C1 segment of cervical spinal cord (tissue), 14 donors: ENCODE measurements at places on chromosomes 5 and 9.

DNA sequence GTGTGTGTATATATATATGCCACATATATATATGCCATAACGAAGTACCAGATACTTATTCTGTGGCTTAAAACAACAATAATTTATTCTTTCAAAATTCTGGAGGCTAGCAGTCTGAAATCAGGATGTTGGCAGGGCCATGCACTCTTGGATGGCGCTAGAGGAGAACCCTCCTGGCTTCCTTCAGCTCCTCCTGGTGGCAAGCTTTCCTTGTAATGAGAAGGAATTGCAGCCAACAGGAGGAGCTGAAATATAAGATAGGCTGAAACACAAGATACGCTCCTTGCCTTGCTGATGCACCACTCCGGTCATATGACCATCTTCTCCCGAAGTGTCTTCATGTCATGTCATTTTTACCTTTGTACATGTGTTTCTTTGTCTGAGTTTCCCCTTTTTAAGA is 368.1 kb upstream of the CTNND2 start:
- no peak for DNase-seq

GRCh38 chr9:95181226-95181818 is 136.2 kb downstream of the FANCC start:
- no peak for DNase-seq

DNA sequence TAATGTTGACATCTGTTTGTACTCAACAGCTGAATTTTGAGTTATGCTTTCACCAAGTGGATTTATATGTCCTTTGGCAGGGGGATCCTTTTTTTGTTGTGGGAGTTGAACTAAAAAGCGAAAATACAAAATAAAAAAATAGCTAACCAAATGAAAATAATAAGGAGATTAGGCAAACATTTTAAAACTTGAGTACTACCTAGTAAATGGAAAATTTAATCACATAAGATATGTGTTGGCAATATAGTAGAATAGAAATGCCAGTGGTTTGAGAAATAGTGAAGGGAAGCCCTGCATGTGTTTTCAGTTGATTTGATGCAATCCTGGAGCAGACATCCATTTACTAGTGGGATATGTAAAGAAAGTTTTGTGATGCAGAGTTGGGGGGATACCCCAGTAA is 98.0 kb downstream of the RASGRF2 start:
- no peak for DNase-seq

GRCh38 chr5:33774341-33774740 is 117.4 kb downstream of the ADAMTS12 start:
- no peak for DNase-seq

- DNase-seq = no peak
These were observed 14.9 kb downstream of the FOXI1 start for GRCh38 chr5:170120576-170120975.

- DNase-seq = no peak
These were observed 232.9 kb upstream of the MVB12B start for GRCh38 chr9:126093771-126094170.

GRCh38 chr5:4905674-4906520 is 234.2 kb upstream of the ADAMTS16 start:
- peak; percentile 26 for DNase-seq

DNA sequence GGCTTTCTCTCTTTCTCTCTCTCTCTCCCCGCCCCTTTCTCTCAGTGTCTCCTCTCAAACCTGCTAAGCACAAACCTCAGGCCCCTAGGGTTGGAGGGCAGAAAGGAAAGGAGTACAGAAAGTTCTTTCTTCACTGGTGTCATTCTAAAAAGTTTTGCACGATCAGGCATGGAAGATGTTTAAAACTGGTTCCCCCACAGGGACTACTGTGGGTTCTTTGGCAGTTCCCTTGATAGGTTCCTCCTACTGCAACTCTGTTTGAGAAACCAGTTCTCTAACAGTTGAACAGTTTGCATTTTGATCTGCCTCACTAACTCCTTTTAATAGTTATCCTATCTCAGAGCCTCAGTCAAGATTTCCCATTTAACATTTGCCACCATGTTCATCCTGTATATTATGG is 82.9 kb downstream of the CDO1 start:
- DNase-seq = no peak

GRCh38 chr9:117715411-117715989 is 11.3 kb downstream of the TLR4 start:
- no peak for DNase-seq

- no peak for DNase-seq
These were observed 34.1 kb upstream of the MSX2 start for GRCh38 chr5:174690271-174690670.

GRCh38 chr9:111294691-111295451 is 35.2 kb downstream of the OR2K2 start:
- DNase-seq = no peak

DNA sequence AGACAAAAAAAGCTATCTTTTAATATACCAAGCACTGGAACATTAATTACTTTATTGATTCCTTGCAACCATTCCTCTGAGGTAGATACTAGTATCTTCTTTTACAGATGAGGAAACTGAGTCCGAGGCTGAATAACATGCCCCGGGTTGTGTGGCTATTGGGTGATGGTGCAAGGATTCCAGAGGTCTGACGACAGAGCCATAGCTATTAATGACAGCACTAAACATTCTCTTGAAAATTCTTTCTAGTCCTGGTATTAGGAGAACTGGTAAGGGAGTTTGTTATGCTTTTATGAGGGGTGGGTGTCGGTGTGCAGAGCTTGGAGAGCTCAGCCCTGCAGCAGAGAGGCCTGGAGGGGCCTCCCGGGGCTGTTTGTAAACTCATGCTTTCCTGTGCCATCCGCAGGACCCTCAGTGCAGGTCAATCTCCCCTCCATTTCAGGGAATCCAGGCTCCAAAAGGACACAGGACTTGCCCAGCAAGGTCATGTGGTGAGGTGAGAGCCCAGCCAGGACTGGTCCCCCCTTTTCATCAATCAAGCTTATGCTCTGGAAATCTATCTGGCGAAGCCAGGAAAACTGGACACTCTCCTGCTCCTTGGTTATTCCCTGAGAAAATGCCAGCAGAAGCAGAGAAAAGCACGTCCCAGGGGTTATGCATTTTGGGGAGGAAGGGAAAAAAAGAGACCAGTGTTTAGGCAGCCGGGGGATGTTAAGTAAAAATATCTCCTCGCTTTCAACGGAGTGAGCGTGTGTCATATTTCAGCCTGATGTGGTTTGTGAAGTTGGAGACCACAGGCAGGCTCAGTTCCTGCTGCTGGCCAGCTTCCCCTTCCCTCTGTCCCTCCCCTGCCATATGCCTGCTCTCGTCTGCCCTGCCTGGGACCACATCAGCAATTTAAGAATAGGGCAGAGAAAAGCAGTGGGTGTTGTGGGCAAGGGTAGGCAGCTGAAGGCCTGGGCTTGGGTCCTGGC is 3.7 kb downstream of the GSN start:
- peak; percentile 60 for DNase-seq

DNA sequence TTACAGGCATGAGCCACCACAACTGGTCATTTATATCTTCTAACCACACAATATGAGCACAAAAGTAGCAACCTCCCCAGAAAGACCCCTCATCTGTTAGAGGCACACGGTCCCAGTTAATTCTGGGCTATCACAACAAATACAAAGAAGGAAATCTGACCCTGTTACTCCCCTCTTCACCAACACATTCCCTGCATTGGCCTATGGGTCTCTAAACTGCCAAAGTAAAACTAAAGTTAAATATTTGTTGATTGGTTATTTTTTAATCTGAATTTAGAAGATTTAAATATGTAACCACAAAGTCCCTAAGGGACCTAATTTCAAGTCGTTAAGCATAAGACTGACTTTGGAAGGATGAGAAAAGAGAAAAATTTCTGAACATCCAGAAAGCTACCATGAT is 496.7 kb upstream of the NMUR2 start:
- no peak for DNase-seq

GRCh38 chr5:44932922-44933585 is 124.3 kb downstream of the MRPS30 start:
- DNase-seq = no peak

DNA sequence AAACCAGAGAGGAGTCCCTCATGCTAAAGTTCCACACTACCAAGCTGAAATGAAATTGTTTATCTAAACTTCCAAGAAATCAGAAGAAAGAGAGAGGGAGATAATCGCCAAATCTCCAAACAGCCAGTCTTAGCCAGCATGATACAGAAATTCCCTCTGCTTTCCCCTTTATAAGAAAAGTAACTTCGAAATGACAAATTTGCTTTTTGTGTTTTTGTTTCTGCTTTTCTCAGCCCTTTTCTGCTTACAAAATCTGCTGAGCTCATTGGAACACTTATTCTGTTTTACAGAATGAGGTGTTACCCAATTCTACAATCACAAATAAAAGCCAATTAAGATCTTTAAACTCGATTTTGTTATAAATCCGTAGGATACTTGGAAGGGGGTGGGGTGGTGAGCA is 72.9 kb downstream of the SFXN1 start:
- no peak for DNase-seq

GRCh38 chr9:35914301-35914807 is 5.1 kb downstream of the SPAAR start:
- DNase-seq = no peak

DNA sequence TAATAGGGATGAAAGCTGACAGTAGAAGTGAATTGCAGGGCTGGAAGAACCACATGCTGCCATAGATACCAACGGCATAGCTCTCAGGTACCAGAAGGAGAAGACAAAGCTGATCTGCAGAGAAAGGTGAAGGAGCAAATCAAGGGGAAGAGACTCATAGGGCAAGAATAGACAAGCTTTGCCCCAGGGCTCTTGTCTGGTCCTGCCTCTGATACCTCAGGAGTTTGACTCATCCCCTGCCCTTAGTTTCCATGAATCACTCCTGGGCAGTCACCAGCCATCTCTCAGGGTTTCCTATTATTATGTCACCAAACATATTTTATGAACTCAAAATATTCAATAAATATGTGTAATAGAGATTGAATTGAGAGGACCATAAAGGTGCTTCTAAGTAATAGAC is 800.9 kb downstream of the DNAH5 start:
- no peak for DNase-seq

DNA sequence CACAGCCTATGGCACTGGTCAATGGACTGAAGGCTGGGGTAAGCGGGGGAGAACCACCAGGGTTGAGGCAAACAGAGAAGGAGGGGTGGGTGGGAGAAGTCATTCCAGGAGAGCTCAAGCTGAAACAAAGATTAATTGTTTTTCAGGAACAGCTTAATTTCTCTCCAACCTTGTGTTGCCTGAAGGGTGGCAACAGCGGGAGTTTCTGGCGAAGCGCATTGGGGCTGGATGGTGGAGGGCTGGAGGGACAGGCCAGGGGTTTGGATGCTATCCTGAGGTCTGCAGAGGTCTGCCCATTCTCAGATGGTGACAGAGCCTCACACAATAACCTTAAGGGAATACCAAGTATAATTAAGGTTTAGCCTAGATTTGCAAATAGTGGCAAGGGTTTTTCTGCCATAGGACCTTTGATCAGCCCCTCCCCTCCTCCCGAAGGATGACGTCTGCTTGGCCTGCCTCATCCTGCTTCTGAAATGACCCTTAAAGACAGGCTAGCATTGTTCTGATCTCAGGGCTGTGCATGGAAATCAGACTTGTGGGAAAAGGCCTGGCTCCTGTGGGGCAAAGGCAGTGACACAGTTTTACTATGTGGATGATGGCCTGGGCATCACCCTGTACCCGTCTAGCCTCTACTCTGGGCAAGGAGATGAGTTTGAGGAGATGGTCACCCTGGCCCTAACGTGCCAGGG is 32.7 kb downstream of the PSD2 start:
- DNase-seq = no peak

GRCh38 chr9:73613092-73613701 is 461.5 kb downstream of the ANXA1 start:
- no peak for DNase-seq

- DNase-seq = no peak
These were observed 69.8 kb downstream of the SLC46A2 start for GRCh38 chr9:112820881-112821280.

GRCh38 chr5:39640552-39640951 is 215.8 kb upstream of the DAB2 start:
- no peak for DNase-seq

- no peak for DNase-seq
These were observed 1.2 kb downstream of the ASPN start for GRCh38 chr9:92480986-92481633.

DNA sequence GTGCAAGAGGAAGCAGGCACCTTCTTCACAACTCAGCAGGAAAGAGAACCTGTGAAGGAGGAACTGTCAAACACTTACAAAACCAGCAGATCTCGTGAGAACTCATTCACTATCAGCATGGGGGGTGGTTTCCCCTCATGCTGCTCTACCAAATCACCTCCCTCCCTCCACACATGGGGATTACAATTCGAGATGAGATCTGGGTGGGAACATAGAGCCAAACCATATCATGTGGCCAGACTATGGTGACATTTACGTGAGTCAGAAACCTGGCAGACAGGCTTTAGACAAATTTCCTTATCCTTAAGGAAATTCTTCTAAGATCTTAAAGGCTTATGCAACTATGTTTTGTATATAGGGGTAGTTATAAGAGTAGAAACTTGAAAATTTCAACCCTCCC is 8.7 kb upstream of the AOPEP start:
- DNase-seq = no peak

DNA sequence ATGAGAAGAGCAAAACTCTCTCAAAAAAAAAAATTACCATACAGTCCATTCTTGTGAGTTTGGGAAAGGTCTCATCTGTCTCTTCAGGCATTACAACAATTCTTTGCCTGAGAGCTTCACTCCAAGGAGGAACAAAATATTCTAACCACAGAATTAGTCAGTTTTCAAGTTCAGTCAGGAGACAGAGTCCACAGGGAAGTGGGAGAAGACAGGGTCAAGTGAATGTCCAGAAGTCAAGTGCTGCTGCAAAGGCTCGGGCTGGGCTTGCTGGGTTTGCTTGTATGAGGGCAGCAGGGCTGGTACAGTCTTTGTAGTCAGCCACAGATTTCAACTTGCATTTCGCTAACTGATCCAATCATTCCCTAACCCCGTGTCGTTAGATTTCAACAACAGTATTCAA is 17.6 kb upstream of the HEXB start:
- no peak for DNase-seq

- DNase-seq = no peak
These were observed 204.9 kb upstream of the TARS1 start for GRCh38 chr5:33235824-33236223.

GRCh38 chr5:174273325-174273724 is 227.8 kb downstream of the NSG2 start:
- no peak for DNase-seq

DNA sequence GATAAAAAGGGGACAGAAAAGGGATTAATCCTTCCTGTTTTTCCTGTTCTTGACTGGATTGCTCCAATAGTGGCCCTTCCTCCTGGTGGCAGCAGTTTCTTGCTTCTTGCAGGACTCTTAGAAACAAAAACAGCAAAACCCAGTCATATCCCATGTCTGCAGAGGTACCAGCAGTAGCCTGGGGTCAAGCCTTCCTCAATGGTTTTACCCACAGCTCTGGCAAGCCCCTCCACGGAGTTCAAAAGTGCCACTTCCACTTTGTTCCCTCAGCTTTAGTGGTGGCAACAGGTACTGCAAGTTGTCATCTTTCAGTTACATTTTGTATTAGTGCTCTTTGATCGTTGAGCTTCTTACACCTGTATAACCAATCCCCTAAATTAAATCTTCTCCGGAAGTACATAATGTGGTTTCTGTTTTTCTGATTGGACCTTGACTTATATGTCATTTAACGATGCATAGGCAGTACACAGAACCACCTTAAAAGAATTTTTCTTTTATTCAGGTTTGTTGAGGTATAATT is 8.7 kb upstream of the RANBP6 start:
- no peak for DNase-seq
